ENCODE measurements at places on chromosomes 3 and 15.

GRCh38 chr3:12574131-12574530, 17.2 kb downstream of the MKRN2 start:
- DNase-seq = no peak

DNA sequence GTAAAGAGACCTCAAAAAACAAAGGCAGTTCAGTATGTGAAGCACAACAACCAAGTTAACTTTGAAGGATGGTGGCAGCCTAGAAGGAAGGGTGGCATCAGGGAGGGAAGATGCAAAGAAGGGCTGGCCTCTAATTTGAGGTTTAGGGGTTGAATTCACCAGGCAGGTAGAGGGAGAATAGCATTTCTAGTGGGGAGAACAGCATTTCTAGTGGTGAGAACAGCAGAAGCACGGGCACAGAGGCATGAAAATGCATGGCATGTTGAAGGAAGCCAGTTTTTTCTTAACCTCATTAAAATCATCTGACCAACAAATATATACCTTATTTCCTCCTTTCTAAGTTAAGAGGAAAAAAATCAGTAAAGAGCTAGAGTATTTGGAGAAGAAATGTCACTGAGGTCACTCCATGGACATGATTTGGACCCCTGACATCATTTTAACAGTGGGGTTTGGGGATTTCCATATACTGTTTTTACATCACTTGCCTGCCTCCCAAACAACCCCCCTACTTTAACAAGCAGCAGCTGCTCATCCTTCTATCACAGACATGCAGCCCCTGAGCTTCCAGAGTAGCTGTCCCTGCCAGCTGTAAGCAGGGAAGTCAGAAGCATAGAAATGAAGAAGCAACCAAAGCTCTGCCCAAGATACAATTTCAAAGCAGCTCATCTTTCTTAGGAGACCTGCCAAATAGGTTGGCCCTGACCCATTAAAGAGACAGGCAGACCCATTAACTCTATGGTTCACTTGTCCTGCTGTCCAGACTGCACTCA, 2.4 kb upstream of the POPDC2 start:
- no peak for DNase-seq

GRCh38 chr15:58864602-58865424, 68.7 kb downstream of the SLTM start:
- no peak for DNase-seq

DNA sequence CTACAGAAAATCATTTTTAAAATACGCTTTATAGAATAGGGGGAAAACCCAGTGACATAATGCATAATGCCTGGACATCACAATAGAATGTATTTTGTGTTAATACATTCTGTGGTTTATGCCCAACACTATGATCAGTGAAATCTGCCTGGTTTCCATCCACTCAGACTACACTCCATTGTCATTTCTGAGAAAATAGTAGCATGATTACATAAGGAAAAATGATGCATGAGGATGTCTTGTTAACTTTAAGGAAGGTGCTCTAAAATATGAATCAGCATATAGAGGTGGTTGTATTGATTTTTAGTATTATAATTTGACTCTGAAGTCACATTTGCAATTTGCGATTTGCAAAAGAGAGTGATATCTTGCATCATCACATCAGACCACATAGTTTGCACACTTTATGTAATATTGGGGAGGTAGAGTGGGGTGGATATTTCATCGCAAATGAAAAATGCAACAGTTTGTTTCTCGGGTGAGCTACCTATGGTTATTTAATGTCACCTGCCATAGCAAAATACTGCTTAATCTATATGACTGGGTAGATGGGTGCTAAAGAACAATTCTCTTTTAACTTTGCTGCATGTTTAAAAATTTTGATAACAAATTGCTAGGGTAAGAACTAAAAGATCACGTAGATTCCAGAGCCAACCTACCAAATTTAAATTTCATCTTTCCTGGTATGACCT, 403.9 kb downstream of the IL5RA start:
- DNase-seq = no peak

DNA sequence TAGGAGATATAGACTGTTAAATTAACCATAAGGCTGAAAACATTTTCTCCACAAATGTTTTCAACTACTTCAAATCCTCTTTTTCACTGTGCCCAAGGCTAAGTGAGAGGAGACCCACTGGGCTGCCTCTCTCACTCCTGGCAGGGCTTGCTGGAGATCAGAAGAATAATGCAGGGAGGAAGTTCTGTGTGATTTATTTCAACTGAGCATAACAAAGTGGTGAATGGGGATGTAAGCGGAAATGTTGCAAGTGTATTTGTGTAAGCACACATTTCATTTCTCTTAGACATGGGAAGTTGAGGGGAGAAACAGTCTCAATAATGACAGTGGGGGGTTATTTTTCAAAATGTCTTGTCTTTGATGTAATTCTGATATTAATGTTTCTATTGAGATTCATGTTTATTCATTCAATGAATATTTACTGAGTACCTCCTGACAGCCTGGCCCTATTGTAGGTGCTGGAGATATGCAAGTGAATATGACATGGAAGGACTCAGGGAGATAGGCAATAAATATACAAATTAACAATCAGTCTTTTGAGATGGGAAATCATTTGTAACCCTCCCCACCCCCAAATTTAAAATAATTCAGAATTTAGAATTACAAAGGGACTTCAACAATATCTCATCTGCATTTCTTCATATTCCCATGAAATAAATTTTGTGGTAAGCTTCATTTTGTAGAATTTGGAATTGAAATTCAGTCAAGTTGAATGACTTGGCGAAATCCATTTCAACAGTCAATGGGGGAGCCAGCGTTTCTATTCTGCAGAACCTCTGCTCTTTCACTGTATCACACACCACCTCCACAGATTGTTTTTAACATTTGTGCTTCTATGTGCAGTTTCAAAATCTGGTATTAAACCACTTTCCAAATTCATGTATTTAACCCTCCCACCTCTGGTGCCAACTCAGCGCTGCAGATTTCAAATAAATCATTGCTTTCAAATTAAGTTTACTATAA, 247.2 kb downstream of the SLC9A9 start:
- no peak for DNase-seq

GRCh38 chr15:38687340-38687739, 122.7 kb upstream of the RASGRP1 start:
- no peak for DNase-seq
